ENCODE measurements at places on chromosomes 16 and 17.

DNA sequence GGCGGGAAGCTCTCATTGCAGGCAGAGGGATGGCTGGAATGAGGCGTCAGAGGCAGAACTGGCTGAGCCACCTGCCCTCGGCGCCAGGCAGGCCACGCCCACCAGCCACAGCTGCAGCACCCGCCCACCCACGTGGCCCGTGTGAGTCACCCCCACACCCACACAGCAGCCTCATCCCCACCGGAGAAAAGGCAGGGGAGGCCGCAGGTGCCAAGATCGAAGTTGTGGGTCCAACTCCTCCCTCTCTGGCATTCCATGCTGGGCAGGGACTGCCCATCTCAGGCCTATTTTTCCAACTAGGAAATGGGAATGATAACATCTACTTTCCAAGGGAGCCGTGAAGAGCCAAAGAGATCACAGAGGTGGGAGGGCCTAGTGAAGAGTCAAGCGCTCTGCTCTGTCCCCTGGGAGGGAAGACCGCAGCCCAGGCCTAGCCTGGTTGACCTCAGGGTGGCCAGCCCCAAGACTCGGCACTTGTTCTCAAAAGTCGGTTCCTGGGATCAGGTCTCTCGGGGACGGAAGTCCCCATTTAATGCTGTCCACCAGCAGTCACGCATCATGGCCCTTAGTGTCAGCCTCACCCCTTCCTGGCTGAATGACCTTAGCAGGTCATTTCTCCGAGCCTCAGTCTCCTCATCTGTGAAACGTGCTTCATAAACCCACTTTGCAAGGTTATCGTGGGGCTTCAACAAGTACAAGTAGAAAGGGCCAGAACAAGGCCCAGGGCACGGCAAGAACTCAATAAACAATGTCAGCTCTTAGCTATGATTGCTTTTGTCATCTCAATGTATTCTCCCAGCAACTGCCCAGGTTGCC lies at the start of gene TRPV3:
TSS of gene TRPV3 (minus strand) at position 45 of the 816 bp plus-strand sequence. CDS start 2,962 bp downstream, outside the sequence.
- peak; percentile 80 for DNase-seq

GRCh38 chr17:73710095-73710592 lies 65.9 kb upstream of the SDK2 start:
- peak; percentile 72 for DNase-seq

DNA sequence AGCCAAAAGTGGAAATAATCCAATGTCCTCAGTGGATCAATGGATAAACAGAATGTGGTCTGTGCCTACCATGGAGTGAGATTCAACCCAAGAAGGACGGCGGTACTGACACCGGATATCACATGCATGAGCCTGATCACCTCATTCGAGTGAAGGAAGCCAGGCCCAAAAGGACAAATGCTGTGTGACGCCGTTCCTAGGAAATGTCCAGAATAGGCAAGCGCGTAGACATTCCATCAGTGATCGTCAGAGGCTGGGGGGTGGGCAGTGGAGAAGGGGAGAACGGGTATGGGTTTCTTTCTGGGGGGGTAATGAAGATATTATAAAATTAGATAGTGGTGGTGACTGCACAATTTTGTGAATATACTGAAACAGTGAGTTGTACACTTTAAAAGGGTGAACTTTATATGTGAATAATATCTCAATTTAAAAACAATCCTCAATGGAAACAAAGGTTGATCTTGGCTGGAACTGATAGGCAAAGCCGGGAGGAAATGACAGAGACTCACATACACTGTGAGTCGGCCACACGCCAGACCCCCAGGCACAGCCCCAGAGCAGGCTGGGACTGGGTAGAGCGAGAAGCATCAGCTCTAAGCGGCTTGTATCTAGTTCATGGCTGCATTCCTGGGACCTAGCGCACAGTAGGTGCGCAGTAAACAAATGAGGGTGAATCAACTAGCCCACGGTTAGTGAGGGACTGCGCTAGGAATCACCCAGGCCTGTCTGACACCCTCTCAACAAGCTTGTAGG lies 3.5 kb downstream of the DBNDD1 start:
- no peak for DNase-seq

DNA sequence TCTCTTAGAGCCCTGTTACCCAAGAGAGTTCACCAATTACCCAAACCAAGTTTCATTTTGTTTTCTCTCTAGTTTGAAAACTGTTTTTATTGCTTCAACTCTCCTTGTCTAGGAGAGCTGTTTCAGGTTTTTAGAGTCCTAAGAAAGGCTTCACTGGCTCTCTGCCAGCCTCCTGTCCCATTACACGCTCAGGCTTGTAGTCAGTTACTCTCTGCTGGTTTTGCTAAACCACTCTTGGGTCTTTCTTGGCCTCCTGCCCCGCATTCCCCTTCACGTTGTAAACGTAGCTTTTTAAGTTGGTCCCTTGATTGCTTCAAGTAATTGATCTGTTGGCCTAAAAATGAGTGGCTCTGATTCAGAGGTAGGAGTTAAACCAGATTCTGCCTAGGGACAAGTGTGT lies 529.1 kb downstream of the MAF start:
- no peak for DNase-seq

- DNase-seq, result no peak
Measured at GRCh38 chr17:57518587-57519581, 226.2 kb downstream of the CCDC182 start.

DNA sequence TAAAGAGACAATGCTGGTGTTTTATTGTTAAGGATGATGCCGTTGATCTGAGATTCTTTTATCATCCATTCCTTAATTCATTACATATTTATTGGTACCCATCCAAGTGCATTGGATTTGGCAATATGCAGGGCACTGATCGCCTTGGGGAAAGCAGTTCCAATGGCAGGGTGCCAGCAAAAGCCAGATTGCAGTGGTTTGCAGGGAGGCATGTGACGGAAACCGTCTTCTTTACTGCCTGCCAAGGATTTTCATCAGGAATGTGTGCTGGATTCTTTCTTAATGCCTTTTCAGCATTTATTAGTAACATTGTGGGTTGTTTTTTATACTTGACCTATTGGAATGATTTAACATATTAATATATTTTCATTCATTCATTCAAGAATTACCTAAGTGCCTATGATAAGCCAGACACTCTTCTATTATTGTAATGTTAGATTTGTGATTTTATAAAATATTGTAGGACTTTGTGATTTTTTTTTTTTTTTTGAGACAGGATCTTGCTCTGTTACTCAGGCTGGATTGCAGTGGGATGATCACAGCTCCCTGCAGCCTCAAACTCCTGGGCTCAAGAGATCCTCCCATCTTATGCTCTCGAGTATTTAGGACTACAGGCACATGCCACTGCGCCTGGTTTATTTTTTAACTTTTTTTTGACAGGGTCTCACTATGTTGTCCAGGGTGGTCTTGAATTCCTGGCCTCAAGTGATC lies 93.4 kb upstream of the TNRC6A start:
- no peak for DNase-seq

DNA sequence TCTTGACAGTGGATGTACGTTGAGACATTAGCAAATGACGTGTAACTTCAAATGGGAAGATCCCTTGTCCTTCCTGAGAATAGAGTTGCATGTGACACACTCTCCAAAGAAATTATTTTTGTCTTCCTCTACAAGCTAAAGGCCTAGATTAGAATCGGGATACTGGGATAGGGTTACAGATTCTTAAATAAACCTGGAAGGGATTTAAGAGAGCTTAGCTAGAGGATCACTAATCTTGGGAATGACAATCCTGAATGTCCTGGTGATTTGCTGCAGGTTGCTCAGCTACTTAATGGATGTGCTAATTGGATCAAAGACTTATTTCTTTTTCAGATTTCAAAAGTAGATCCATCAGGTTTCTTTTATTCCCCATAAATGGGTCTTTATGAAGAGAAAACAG lies 101.9 kb downstream of the KCNJ2 start:
- no peak for DNase-seq

GRCh38 chr16:1108299-1109252 lies 12.5 kb upstream of the C1QTNF8 start:
- DNase-seq, result no peak

- no peak for DNase-seq
Measured at GRCh38 chr17:58302919-58303585, 22.3 kb upstream of the MPO start.

- DNase-seq, result no peak
Measured at GRCh38 chr17:68969101-68969500, 13.9 kb upstream of the ABCA8 start.

- DNase-seq, result no peak
Measured at GRCh38 chr16:66064801-66065530, 301.5 kb upstream of the CDH5 start.

- DNase-seq, result no peak
Measured at GRCh38 chr16:13479549-13479948, 440.4 kb upstream of the ERCC4 start.

DNA sequence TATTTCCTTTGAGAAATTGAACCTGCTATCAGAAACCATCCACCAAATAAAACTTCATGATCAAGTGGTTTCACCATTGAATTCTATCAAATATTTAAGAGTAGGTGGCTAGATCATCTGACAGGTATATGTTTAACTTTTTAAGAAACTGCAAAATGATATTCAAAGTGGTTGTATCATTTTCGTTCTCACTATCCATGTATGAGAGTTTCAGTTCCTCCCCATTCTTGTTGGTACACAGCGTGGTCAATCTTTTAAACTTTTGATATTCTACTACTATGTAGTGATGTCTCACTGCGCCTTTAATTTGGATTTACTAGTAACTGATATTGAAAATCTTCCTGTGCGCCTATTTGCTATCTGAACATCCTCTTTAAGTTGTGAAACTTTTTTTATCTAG lies 163.7 kb downstream of the CYB561 start:
- no peak for DNase-seq

- DNase-seq, result peak; percentile 9
Measured at GRCh38 chr17:164303-165235, 16.9 kb downstream of the DOC2B start.

- DNase-seq, result no peak
Measured at GRCh38 chr17:45758544-45758943, 25.6 kb upstream of the CRHR1 start.

DNA sequence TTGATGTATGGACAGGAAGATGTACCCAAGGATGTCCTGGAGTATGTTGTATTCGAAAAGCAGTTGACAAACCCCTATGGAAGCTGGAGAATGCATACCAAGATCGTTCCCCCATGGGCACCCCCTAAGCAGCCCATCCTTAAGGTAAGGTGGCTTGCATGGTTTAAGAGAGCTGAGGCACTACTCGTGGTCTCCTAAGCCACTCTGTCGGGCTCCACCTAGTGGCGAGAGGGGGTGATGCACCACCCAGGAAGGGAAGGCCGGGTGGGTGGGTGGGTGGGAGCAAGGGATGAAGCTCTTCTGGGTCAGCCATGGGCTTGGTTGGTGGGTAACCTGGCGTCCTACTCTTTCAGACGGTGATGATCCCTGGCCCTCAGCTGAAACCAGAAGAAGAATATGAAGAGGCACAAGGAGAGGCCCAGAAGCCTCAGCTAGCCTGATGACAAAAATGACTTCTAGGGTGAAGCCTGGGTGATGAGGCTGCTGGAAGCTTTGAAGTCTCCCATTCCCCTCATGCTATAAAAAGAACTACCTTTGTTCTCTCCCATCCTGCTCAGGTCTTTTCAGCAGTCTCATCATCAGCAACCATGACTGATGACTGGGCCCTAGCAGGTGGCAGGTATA lies 21.5 kb downstream of the GPR179 start:
- peak; percentile 75 for DNase-seq

GRCh38 chr17:76499267-76499667 lies 2.0 kb downstream of the RHBDF2 start:
- DNase-seq, result no peak

DNA sequence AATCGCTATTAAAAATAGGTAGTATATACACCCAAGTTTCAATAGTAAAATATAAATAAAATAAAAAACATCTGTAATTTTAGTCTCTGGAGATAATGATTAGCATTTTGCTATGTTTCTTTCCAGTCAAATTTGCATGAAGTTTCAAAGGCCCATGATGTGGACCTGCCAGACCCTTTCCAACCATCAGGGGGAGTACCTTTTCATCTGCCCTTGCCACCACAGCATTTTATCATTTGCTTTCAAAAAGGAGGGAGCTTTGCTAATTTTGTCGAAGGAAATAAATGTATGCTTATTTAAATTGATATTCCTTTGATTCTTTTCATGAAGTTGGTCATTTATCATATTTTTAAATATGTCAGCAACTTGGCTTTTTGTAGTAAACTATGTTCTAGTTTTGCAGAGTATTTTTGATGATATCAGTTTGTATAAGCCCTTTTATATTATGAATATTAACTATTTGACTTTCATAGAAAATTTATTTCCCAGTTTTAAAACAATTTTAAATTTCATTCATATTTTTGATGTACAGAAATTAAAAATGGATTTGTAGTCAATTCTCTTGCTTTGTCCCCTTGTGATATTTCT lies 115.2 kb upstream of the NETO2 start:
- DNase-seq, result no peak

GRCh38 chr17:76217081-76217480 lies 23.2 kb downstream of the RNF157 start:
- no peak for DNase-seq

GRCh38 chr16:89187770-89188392 lies 12.5 kb downstream of the SLC22A31 start:
- DNase-seq, result no peak

GRCh38 chr16:21598701-21599121 lies 666 bp upstream of the METTL9 start:
- no peak for DNase-seq

DNA sequence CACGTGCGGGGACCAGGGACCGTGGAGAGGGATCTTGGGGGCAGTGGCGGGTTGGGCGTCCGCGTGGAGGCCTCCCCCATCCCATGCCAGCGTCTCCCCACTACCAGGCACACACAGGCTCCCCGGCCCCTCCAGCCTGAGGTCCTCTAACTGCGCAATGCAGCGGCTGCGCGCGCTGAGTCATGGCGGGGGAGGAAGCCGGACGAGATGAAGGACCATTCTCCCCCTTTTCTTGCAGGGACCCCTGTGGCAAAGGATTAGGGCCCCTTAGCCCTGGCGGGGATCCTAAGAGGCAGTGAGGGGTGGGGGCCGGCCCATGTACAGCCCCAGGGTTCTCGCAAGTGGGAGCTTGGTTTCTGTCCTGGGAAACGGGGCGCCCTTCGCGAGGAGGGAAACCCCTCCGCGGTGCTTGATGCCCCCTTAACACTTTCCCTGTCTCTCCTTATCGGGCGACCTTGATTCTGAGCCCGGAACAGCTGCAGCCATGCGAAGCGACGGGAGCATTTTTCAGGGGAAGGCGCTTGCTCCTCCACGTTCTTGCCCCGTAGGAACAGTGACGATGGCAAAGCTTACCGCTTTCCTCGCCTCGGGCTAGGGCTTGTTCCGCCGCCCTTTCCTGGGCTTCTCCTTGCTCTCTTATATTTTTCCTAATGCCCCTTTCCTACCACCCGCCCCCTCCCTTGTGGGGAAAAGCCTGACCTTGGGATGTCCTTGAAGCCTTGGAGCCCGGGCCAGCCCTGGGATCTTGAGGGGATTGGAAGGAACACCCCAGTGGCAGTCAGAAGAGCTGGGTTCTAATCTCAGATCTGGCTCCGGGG lies 592 bp downstream of the ALDOA start:
- DNase-seq, result peak; percentile 43

DNA sequence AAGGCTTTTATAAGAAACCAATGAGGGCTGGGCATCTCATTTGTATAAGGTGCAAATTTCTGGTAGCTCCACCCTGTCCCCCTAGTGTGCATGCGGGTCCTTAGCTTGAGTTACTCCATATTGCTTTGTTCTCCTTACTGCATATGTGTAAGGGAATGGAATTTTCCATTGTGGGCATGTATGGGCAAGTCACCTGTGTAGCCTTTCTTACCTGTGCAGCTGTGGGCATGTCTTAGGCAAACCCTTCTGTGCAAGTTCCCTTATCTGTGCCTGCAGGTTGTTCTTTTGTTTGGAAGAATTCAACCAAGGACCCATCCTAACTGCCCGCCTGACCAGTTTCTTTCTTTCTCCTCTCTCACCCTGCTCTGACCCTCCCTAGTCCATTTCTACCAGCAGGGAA lies 122.8 kb upstream of the HS3ST4 start:
- no peak for DNase-seq

Measured in stimulated activated CD4-positive, alpha-beta T cell treated with anti-CD3 and anti-CD28 coated beads, Interleukin-4, amount 100 ng/mL, for 24 hours (primary cell).